Activated CD8-positive, alpha-beta memory T cell treated with anti-CD3 and anti-CD28 coated beads for 1 hour (primary cell): ENCODE measurements at places on chromosomes 12 and 14.

DNA sequence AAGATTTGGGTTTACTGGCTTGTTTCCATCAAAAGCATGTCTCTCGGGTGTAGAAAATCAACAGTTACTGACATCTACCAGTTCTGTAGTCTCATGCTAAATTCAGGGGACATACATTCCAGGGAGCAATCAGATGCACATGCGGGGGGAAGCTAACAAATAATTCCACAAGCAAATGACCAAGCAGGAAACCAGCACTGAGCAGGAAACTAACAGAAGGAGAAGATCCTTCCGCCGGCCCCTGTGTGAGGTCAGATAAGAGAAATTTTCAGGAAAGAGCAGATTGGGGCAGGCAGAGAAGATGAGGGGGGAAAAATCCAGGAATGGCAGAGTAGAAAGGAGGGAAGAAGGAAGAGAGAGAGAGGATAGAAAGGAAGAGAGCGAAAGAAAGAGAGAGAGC lies 127.6 kb upstream of the TMCC3 start:
- no peak for DNase-seq

GRCh38 chr12:15590180-15590826 lies 198.9 kb downstream of the EPS8 start:
- DNase-seq, result no peak

DNA sequence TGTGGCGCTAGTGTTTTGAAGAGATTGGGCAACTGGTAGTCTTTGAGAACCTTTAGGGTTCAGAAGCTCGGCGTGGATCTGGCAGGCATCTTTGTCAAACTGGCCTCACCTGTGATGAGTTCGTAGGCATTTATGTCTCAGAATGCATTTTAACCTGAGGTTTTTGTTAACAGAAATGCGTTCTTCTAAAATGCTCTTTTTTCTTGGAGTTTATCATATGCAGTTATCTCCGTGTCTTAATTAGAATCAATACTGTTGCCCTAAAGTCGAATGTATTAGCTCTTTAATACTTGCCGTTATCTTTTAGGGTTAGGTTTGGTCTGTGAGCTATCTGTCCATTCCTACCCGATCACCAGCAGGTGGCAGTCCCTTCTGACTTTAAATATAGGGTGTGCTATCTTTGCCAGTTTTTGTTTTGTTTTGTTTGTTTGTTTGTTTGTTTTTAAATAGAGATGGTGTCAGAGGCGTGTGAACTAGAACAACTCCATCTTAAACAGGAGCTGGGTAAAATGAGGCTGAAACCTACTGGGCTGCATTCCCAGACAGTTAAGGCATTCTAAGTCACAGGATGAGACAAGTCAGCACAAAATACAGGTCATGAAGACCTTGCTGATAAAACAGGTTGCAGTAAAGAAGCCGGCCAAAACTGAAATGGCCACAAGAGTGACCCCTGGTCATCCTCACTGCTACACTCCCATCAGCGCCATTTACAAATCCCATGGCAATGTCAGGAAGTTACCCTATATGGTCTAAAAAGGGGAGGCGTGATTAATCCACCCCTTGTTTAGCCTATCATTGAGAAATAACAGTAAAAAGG lies 1.4 kb downstream of the ATF1 start:
- DNase-seq, result no peak

- DNase-seq, result no peak
Observed at GRCh38 chr14:20757965-20758364, 10.2 kb upstream of the EDDM3B start.

- no peak for DNase-seq
Observed at GRCh38 chr12:88207921-88208620, 66.0 kb downstream of the TMTC3 start.

DNA sequence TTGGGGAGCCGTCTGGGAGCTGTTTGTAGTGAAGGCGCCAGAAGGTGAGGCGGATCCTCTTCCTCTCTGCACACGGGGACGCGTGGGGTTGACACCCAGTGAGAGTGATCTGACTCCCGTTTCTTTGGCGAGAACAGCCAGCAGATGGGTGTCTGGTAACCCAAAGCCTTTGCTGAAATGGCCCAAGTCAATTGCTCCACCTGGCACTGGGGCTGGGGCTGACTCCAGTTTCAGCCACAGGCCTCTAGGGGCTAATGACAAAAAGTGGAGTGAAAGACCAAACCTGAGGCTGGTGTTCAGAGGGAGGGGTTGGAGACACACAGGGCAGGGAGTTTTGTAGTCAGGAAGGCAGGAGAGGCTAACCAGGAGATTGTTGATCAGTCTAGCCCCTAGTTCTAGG lies 87.0 kb downstream of the FRMD6 start:
- no peak for DNase-seq

- DNase-seq, result no peak
Observed at GRCh38 chr14:95507701-95508103, 8.7 kb downstream of the SYNE3 start.

DNA sequence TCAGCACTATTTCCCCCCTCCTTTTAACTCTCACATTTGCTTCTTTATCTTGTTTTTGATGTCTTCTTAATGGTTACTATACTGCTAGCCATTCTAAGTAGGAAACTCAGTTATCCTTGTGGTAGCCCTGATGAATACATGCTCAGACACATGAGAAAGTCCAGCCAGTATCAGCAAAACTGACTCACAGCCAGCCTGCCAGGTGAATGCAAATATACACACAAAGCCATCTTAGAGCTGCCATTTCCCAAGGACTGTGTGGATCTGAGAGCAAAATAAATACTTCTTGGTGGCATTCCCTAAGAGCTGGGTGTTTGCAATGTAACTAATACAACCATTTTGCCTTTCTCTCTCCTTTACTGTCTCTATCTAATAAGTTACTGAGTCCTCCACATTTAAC lies 455.2 kb downstream of the CCER1 start:
- no peak for DNase-seq

- DNase-seq, result no peak
Observed at GRCh38 chr12:109737126-109737525, 23.5 kb downstream of the FAM222A start.

- no peak for DNase-seq
Observed at GRCh38 chr14:93958567-93959238, 17.7 kb downstream of the ASB2 start.

DNA sequence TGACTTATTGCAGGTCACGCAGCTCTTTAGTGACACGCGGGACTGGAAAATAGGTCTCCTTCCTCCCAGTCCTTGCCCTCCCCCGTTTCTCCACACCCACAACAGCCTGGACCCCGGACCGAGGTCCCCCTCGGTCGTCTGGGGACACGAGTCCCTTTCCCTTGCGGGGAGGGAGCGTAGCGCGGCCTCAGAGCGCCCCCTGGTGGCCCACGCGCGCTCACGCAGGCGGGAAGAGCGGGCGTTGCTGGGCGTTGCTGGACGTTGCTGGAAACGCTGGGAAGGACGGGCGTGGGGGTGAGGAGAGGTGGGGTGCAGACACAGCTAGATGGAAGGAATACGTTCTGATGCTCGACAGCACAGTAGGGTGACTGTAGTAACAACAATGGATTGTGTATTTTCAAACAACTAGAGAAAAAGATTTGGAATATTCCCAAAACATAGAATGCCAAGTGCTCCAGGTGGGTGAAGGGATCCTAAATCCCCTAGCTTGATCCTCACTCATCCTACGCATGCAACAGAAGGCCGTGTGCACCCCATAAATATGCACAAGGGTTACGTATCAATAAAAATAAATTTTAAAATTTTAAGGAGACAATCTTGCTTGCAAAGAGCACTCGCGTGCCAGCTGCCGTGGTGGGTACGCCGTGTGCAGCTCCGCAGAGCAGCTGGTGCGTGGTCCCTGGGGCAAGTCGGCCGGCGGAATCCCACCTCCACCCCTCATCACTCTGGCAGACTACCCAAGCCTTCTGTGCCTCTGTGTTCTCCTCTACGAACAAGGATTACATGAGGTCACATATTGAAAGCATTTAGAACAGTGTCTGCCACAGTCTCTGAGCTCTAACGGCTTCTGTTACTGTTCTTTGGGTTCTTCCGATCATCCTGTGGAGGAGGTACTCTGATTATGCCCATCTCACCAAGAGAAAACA lies 87.4 kb downstream of the B4GALNT3 start:
- peak; percentile 59 for DNase-seq

DNA sequence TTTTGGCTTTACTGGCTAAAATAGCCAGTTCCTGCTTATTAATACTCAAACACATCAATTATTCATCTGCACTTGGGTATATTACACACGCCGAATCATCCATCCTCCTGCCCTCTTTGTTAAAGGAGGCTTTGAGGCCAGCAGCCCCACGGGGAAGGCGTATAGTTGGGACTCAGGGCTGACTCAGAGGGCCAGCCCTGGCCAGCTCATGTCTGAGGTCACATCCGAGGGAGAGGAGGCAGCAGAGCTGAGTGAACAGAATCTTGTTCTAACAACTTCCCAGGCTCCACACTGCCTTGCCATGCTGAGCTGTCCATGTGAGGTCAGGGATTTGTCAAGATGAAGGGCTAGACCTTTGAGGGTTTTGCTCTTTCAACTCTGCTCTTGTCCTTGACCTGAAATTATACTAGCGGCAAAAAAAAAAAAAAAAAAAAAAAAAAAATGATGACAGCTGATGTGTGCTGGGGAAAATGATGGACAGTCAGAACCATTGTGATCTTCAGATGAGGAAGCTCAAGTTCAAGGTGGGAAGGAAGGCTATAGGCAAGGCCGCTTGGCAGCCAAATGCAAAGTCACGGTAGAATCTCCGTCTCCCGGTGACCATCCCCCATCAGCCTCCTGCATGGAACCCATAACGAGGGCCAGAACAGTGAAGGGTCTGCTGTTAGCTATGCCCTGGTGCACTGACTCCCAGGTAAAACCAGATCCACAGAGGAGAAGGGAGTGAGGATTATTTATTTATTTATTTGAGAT lies 12.5 kb upstream of the MARK3 start:
- no peak for DNase-seq

- no peak for DNase-seq
Observed at GRCh38 chr14:53751650-53752049, 205.0 kb downstream of the BMP4 start.

DNA sequence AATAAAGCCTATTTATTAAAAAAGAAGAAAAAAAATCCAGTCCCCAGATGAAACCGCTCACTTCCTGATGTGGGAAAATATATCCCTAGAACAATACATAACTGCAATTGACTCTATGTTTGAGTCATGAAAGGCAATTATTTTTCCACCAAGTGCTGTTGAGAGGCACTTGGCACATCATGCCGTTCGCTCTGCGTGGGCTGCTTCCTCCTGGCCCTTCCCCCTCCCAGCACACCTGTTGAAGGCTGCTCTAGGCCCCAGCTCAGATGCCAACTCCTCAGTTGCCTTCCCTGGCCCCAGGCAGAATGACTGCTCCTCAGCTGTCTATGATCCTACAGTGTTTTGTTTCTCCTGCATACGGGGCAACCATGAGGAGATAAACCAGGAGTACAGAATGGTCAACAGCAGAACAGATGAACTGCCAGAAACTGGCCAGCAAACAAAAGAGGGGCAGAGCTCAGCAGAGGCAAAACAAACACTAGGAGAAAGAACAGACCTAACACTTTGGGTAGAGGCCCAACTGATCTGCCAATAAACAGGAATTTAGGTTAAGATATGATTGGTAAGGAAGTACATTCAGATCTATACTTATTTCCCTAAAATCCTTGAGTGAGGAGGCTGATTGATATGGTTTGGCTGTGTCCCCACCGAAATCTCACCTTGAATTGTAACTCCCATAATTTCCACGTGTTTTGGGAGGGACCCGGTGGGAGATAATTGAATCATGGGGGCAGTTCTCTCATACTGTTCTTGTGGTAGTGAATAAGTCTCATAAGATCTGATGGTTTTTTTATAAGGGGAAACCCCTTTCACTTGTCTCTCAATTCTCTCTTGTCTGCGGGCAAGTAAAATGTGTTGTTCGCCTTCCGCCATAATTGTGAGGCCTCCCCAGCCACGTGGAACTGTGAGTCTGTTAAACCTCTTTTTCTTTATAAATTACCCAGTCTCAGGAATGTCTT lies 58.6 kb downstream of the SLC38A1 start:
- DNase-seq, result peak; percentile 34

DNA sequence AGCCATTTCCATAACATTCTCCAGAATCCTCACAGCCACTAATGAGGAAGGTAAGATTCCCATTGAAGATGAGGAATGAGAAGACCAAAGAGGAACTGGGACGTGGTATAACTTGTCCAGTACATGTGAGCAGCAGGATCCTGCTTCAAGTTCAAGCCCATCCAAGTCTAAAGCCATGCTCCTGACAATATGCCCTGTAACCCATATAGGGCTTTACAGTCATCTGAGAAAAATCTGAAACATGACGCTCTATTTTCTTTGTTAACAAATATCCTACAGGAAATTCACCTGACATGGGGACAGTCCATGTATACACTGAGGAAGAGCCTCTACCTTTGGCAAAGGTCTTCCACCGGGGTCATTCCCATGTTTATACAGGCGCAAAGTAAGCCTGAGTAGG lies 3.1 kb upstream of the ACTR6 start:
- DNase-seq, result no peak

- no peak for DNase-seq
Observed at GRCh38 chr12:112430929-112431328, 12.2 kb downstream of the PTPN11 start.

DNA sequence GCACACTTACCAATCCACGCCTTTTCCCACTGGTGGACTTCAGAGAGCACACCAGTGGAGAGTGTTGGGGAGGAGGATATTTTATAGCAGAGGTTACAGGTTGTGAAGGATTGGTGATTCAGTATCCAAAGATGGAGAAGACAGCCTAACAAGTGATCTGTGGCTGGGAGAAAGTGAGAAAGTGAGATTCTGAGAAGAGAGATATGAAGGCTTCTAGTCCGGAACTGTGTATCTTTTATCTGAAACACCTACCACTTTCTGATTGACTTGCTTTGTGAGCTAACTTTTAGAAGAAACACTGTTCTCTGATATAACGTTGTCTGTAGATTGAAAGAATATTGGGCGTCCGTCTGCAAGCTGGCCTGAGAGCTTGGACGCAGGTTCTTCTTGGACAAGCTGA lies 24.0 kb downstream of the DYNC1H1 start:
- no peak for DNase-seq

DNA sequence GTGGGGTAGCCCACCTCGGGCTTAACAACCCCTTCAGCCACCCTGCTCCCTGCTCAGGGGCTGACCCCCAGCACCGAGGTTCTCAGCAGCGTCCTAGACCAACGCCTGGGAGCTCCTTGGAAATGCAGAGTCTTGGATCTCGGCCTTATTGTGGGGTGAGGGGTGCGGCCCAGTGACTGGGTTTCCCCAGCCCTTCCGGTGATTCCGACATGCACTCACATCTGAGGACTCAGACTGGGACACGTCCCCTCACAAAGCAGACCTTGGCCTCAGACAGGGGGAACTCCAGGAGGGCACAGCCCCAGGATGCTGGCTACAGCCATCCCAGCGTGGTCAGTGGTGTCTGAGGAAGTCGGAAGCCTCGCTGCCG lies 117.7 kb downstream of the RFLNA start:
- no peak for DNase-seq

GRCh38 chr12:57099047-57099714 lies 10.3 kb downstream of the NAB2 start:
- no peak for DNase-seq
